Ascending aorta (tissue), 2 donors: ENCODE measurements at places on chromosomes 6 and 20.

GRCh38 chr6:116265041-116265829 is 11.4 kb upstream of the TSPYL4 start:
- no peak for DNase-seq

DNA sequence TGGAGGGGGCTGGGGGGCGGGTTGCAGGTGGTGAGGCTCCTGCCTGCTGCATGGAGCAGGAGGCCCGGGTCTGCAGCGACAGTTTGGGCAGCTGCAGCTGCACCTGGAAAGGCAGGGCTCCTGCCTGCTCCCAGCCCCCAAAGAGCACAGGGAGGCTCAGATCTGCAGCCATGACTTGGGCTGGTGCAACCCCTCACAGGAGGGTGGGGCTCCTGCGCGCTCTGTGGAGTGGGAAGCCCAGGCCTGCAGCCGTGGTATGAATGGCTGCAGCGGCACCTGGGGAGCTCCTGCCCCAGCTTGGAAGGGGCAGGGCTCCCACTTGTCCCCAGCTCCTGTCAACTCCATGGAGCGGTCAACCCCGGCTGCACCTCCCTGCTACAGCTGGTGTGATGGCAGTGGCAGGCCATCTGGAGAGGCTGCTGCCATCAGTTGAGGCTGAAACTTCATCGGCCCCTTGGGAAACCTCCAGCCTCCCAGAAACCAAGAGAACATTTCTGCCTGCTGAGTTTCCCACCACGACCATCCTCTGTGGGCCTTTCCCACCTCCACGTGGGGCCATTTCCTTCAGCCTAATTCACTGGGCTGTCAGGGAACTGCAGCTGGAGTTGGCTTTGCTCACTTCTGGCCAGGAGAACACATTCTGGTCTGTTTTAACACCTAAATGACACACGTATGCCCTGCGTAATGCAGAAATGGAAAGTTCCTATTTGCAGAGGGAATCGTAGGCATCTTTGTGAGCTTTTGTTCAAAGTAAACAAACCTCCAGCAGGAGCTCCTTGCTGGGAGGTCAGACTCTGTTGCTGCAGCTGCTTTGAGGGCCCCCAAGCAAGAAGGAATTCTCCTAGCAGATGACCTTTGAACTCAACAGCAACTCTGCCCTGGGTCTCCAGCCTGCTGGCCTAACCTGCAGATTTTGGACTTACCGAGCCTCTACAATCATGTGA is 429.0 kb downstream of the PREX1 start:
- no peak for DNase-seq

- DNase-seq, result no peak
Measured at GRCh38 chr20:44858606-44859360, 26.7 kb upstream of the YWHAB start.

GRCh38 chr6:148580442-148580841 is 166.4 kb upstream of the UST start:
- DNase-seq, result no peak

DNA sequence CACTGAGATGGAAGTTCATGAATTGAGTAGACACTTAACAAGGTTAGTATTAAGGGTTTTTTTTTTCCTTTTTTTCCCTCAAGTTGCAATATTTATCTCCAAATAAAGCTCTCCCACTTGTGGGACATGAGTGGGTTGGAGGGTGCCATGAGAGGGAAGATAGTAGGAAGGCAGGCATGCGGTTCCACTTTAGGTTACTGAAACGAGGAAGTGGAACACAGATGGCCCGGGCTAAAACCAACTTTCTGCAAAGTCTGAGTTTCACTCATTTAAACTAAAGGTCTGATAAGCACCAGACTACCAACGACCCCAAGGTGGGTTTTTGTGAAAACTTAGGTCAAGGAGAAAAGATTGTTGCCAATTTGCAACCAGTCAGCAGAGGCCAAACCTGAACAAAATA is 42.2 kb downstream of the TBC1D7 start:
- no peak for DNase-seq

DNA sequence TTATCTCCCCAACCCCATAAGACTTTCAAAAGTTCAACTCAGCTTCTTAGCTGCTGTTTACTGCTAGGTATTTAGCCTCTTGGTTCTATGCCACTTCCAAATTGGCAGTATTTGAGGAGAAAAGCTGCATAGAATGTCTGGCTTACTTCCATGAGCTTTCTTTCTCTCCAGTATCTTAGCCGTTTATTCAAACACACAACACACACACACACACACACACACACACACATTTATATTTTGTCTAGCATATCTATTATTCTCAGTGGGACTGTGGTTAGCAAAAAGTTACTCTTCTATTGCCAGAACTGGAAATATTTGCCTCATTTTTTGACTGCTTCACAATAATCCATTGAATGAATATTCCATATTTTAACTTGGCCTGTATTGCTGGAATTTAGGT is 634.2 kb upstream of the IMPG1 start:
- no peak for DNase-seq

DNA sequence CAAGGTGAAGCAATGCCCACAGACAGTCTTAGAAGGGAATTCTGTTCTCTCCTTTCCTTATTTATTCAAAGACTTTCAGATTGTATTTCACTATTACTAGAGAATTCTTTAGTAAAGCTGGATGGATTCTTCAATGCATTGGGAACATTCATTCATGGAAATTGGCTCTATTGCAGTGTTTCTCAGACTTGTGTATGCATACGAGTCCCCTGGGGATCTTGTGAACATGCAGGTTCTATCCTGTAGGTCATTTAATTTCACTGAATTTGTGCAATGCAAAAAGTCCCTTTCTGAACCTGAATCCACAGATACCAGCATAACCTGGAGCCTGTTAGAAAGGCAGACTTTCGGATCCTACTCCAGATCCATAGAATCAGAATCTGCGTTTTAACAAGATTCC is 160.9 kb upstream of the AHI1 start:
- DNase-seq, result no peak

DNA sequence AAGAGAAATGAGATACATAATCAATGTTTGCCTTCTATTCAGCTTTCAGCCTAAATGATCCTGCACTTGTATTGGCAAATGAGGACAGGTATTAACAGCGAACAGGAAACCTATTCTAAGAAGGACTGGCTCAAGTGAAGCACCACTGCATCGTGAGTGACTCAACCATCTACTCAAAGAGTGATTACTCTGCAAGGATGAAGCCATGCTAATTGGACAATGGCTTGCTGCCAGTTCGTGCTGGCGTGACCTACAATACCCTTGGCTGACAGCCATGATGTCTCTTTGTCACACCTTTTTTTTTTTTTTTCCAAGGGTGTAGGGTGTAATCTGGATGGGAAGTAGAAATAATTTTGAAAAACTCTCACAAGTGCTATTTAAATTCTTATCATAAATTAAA is 104.9 kb downstream of the GJA10 start:
- no peak for DNase-seq

DNA sequence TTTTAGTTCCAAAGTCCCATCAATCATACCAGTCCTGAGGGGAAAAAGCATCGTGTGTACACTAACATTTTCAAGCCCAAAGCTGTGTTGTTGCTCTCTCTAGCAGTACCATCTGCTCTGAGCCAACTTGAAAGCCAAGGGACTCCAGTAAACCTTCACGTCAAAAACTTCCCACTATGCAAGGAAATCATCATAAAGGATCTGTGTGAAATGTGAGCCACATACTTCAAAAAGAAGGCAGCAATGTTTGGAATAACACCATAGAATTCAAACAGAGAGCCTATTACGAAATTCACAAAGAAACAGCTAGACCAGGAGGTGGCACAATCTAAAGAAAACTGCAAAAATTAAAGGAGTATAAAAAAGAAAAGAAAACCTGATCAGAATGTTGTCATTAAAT is 399.8 kb upstream of the EPHA7 start:
- DNase-seq, result no peak

- DNase-seq, result no peak
Measured at GRCh38 chr20:62710886-62711702, 2.5 kb downstream of the NTSR1 start.
